ENCODE measurements at places on chromosomes 12 and 14. TPM values are rescaled to one million over a fixed set of nuclear protein-coding genes. Genes with fewer than 3 reads are reported as not detected.

The HSPB8 gene
- 15.4 TPM for total RNA-seq

The NTF3 gene
- total RNA-seq, result not detected

The C1QL4 gene
- total RNA-seq, result 3.4 TPM

The AQP6 gene
- total RNA-seq, result not detected

The LTB4R2 gene
- total RNA-seq, result 3.6 TPM

The BMAL2 gene
- 26.0 TPM for total RNA-seq

The RNU4-1 gene
- total RNA-seq, result not detected

The ZFHX2 gene
- total RNA-seq, result 1.7 TPM

The WNT5B gene
- 2.1 TPM for total RNA-seq

The RDH16 gene
- total RNA-seq, result 0.05 TPM

The IL22 gene
- not detected for total RNA-seq

The MYO1A gene
- total RNA-seq, result 0.15 TPM

The BCL11B gene
- 0.26 TPM for total RNA-seq

The PZP gene
- total RNA-seq, result not detected

The SLC8A3 gene
- total RNA-seq, result not detected

The SSTR1 gene
- not detected for total RNA-seq

The PRPF39 gene
- total RNA-seq, result 18.0 TPM

The IFNG-AS1 gene
- total RNA-seq, result not detected

The LTA4H gene
- 99.4 TPM for total RNA-seq

The GPR84 gene
- 0.09 TPM for total RNA-seq

The WNT1 gene
- not detected for total RNA-seq

The GDF3 gene
- not detected for total RNA-seq

The ITPK1 gene
- total RNA-seq, result 46.2 TPM

Measured in A549 treated with CpdA at 1 μM for 4 hours (cell line).